Regular cardiac myocyte (primary cell): ENCODE measurements at places on chromosomes 1 and 21. TPM values are rescaled to one million over a fixed set of nuclear protein-coding genes. Genes with fewer than 3 reads are reported as not detected.

CELA2A gene
- 0.28 TPM in 1 of 2 replicates, not detected in the other for total RNA-seq

GNAT2 gene
- total RNA-seq: under 0.01 TPM in 2 replicates

SHE gene
- 0.19 and 0.28 TPM in 2 replicates for total RNA-seq

RSRP1 gene
- total RNA-seq: 101 and 162 TPM in 2 replicates

TGFB2 gene
- 20.9 and 63.7 TPM in 2 replicates for total RNA-seq

PLA2G4A gene
- total RNA-seq: 36.4 and 49.9 TPM in 2 replicates

CROCC gene
- total RNA-seq: 17.2 and 17.4 TPM in 2 replicates

RNU1-3 gene
- under 0.01 TPM in 2 replicates for total RNA-seq

CLCA1 gene
- not detected in 2 replicates for total RNA-seq

CFH gene
- 64.8 and 320 TPM in 2 replicates for total RNA-seq

STRIP1 gene
- total RNA-seq: 40.3 and 56.7 TPM in 2 replicates

CLEC20A gene
- not detected in 2 replicates for total RNA-seq

TSPAN1 gene
- total RNA-seq: 0.56 and 0.58 TPM in 2 replicates

AQP10 gene
- total RNA-seq: 0.19 and 0.56 TPM in 2 replicates

H6PD gene
- total RNA-seq: 10.7 and 19.4 TPM in 2 replicates

CNR2 gene
- not detected in 2 replicates for total RNA-seq

SGIP1 gene
- total RNA-seq: 22.4 and 76.7 TPM in 2 replicates

HES2 gene
- 0.77 and 0.85 TPM in 2 replicates for total RNA-seq

HFM1 gene
- under 0.01 and 0.28 TPM in 2 replicates for total RNA-seq

MPZ gene
- 1.7 and 2.3 TPM in 2 replicates for total RNA-seq

NBPF10 gene
- 2.5 and 3.1 TPM in 2 replicates for total RNA-seq

HSD11B1 gene
- total RNA-seq: 0.77 and 6.8 TPM in 2 replicates

SERBP1 gene
- total RNA-seq: 143 and 439 TPM in 2 replicates

RPTN gene
- under 0.01 TPM in 2 replicates for total RNA-seq

OR2AK2 gene
- 0.28 TPM in 1 of 2 replicates, not detected in the other for total RNA-seq

AMPD1 gene
- not detected in 2 replicates for total RNA-seq

PLA2G2C gene
- not detected in 2 replicates for total RNA-seq

PGBD5 gene
- under 0.01 TPM in 2 replicates for total RNA-seq

BRDT gene
- not detected in 2 replicates for total RNA-seq

IFNAR2 gene
- 5.8 and 7.9 TPM in 2 replicates for total RNA-seq

FAM3B gene
- total RNA-seq: 0.28 TPM in 1 of 2 replicates, not detected in the other

SLC26A9 gene
- total RNA-seq: not detected in 2 replicates

KRTAP13-1 gene
- total RNA-seq: not detected in 2 replicates

PROX1 gene
- total RNA-seq: 0.28 and 0.38 TPM in 2 replicates

MANEAL gene
- 0.38 and 0.56 TPM in 2 replicates for total RNA-seq

PEAR1 gene
- total RNA-seq: 4.5 and 9.2 TPM in 2 replicates

PLEKHN1 gene
- total RNA-seq: 0.28 and 0.58 TPM in 2 replicates
